ENCODE measurements at places on chromosomes 2 and 18. TPM values are rescaled to one million over a fixed set of nuclear protein-coding genes. Genes with fewer than 3 reads are reported as not detected.

DNA sequence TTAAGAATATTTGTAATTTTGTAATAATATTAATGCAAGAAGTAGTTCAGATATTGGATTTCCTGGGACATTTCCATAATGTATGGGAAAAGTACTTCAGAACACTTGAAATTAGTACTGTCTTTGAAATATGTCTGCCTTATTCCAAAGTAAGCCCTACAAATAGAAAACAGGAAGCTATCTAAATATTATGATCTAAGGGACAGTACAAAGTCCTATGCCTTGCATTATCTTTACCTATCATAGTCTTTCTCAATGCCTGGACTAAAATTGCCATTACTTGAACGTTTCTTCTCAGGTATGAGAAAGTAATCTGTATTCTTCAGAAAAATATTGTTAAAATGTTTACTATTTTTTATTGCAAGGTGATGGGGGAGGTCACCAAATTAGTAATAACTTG, 113.0 kb downstream of the PPP1R1C start:
- DNase-seq, result no peak
- no peak overlapping the region for H3K27ac ChIP-seq
- no peaks in the 10 kb centered on the region for H3K36me3 ChIP-seq
- peaks cover 2% of the 10 kb centered on the region for H3K4me1 ChIP-seq
- H3K4me3 ChIP-seq, result no peak overlapping the region

DNA sequence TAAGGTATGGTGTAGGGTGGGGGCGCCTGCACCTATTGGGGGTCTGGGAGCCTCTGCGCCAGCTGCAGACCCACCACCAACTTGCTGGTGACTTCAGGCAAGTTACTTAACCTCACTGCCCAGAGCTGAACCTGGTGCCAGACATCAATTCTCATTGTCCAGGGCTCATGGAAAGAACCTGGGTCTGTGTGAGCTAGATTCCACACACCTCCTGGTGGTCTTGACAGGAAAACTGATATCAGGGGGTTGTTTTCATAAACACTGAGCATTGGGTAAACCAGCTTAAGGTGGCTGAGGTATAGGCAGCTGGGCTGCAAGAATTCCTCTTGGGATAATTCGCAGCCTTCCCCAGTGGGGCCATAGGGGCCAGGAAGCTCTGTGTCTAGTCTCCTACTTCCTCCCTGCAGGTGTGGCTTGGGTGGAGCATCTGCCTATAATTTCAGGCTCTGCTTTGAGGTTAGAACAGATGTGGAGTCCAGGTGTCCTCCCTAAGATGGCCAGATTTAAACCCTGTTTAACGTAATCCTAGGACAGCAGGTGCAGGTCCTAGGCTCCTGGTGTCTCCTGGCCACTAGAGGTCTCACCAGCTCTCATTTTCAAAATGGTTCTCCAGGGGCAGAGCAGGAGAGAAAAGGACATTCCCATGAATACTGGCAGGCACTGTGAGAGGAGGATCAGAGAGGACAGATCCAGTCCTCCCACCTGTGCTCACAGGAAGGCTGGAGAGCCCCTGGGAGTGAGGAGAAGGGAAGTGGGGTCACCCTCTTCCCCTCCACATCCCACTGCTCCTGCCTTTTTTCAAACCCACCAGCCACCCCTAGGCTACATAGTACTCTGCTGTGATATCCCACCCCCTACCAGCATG, 100.4 kb upstream of the SMAD2 start:
- no peaks in the 10 kb centered on the region for H3K4me1 ChIP-seq
- peak; percentile 44 for DNase-seq
- H3K27ac ChIP-seq, result no peak overlapping the region
- peaks cover 9% of the 10 kb centered on the region for H3K27me3 ChIP-seq

DNA sequence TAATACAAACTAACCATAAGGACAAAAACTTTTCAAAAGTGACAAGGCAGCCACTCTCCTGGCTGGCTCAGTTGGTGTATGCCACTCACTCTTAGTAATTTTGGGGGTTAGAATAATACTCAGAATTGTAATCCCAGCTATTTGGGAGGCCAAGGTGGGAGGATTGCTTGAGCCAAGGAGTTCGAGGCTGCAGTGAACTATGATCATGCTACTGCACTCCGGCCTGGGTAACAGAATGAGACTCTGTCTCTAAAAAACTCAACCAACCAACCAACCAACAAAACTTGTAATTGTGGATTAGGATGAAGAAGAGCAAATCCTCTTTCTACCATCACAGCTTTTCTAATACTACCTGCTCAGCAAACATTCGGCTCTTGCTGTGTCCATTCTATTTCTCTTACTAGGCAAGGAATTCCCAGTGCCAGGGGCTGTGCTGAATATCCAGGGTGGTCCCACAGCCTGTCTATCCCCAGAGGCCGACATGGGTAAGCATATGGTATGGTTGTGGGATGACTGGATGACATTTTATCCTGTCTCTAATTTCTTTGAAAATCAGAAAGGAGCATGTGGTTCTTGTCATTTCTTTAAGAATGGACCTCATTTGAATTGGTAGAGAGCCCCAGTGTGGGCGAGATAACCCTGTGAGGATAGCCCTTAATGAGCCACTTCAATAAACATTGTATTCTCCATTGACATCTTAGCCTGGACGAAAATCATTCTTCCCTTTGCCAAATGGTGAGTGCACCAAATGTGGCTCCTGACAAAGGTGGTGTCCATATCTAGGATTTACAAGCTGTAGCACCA, 220.1 kb downstream of the MYCN start:
- no peaks in the 10 kb centered on the region for H3K36me3 ChIP-seq
- H3K27ac ChIP-seq, result no peak overlapping the region
- peaks cover 7% of the 10 kb centered on the region for H3K27me3 ChIP-seq
- H3K4me1 ChIP-seq, result no peaks in the 10 kb centered on the region

DNA sequence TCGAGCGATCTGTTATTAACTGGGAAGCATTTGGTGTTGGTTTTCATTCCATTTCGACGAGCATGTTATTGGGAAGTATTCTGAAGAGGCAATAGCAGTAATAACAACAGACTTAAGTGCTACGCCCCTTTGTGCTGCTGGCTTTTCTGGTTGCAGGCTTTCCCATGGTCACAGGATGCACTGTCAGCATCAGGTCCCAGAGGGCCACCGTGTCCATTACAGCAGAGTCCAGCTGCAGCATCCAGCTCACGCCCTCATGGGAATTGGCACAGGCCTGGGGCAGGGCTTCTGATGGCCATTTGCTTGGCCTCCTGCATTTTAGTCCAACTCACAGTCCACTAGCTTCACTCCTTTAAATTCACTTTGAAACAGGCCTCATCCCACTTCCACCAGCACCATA, 44.4 kb downstream of the BCL2L11 start:
- H3K4me3 ChIP-seq, result no peak overlapping the region
- H3K27me3 ChIP-seq, result no peaks in the 10 kb centered on the region
- DNase-seq, result no peak
- peaks cover 18% of the 10 kb centered on the region for H3K36me3 ChIP-seq
- peaks cover 33% of the 10 kb centered on the region for H3K4me1 ChIP-seq

DNA sequence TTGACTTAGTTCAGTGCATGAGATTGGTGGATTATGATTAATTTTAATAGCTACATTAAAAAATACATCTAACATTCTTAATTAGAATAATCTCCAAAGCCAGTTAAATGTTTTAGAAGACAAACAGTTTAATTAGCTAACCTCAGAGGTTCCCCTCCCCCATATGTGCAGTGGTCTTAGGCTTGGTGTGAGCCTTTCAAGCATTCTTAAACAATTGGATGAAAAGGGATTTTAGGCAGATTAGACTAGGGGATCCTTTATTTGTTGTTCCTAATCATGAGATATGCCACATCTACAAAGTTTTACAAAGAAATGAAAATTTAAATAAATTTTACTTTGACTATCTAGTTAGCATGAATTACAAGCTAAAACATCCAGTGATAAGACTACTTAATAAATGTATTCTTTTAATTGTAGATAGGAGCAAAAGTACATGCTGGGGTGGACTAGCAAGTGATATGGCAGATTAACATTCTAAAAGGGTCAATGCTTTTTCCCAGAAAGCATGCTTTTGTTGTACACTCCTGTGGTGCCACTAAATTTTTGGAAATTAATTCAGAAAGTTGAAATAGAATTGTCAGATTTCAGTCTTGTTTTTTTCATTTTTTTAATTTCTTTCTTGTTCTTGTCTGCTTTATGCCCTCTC, 42.7 kb upstream of the OTX1 start:
- H3K4me1 ChIP-seq, result peaks cover 4% of the 10 kb centered on the region
- no peak for DNase-seq
- peaks cover 2% of the 10 kb centered on the region for H3K36me3 ChIP-seq
- no peak overlapping the region for H3K4me3 ChIP-seq
- no peaks in the 10 kb centered on the region for H3K27me3 ChIP-seq

Gene CCL20
- not detected for total RNA-seq

Gene SP140
- total RNA-seq, result 0.69 TPM

- H3K4me3 ChIP-seq, result no peak overlapping the region
- H3K27me3 ChIP-seq, result no peaks in the 10 kb centered on the region
- H3K4me1 ChIP-seq, result peaks cover 12% of the 10 kb centered on the region
- H3K27ac ChIP-seq, result no peak overlapping the region
- no peaks in the 10 kb centered on the region for H3K36me3 ChIP-seq
Measured at GRCh38 chr2:174608866-174609214, 11.2 kb upstream of the WIPF1 start.
